ENCODE measurements at places on chromosomes 2 and 18.

- no peak for DNase-seq
Measured at GRCh38 chr2:10140841-10141610, 18.5 kb downstream of the RRM2 start.

DNA sequence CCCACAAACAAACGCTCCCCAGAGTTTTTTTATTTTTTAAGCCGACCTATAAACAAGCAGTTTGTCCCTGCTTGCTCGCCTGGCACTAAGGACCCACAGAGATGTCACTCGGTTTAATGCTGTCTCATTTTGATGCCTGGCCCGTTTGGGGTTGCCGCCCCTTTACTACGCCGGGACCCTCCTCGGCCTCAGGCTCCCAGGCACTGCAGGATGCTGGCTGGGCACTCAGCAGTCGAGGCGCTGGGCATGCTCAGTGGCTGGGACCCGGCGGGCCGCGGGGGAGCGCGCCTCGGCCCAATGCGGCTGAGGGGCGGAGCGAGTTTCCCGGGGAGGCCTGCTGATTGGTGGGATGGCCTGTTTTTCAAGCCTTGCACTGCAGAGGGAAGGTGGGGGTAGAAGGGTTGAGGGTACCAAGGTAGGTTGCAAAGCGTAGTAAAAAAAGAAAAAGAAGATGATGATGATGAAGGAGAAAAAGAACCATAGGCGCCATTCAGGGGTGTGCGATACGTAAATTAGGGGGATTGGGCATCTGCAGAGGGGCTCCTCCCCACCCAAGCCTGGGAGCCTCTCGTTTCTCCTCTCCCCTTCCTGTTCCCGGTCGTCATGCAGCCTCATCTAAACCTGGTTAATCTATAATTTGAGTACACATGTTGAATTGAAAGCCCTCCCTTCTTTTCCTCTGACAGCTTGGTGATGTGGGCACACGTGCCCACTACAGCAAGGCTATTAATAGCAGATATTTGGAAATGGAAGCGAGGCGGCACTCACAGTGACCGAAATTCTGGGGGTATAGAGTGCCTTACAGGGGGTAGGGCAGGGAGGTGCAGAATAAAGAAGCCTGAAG lies 1.5 kb upstream of the IRS1 start:
- DNase-seq: peak; percentile 80

GRCh38 chr18:58943896-58944295 lies 79.2 kb downstream of the ZNF532 start:
- no peak for DNase-seq

DNA sequence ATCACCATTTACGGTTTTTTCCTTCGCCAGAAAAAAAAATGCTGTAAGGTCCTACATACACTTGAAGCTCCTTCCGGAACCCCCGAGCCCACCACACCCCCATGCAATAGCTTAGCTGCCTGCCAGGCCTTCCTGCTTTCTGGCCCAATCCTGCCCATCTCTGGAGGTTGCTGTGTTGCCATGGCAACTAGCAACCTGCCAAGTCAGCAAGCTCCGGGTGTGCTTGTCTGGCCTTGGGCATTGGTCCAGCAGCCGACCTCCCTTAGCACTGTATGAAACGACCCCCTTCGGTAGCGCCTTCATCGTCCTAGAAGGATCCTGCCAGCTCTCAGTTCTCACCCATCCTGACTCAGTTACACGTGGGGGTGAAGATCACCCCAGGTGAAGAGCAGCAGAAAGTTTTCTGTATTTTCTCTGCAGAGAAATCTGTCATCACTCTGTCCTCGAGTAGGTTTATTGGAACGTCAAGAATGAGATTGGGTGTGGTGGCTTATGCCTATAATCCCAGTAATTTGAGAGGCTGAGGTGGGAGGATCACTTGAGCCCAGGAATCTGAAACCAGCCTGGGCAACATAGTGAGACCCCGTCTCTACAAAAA lies 47.4 kb upstream of the MTCL1 start:
- no peak for DNase-seq

- no peak for DNase-seq
Measured at GRCh38 chr2:24875272-24875671, 44.8 kb downstream of the ADCY3 start.

DNA sequence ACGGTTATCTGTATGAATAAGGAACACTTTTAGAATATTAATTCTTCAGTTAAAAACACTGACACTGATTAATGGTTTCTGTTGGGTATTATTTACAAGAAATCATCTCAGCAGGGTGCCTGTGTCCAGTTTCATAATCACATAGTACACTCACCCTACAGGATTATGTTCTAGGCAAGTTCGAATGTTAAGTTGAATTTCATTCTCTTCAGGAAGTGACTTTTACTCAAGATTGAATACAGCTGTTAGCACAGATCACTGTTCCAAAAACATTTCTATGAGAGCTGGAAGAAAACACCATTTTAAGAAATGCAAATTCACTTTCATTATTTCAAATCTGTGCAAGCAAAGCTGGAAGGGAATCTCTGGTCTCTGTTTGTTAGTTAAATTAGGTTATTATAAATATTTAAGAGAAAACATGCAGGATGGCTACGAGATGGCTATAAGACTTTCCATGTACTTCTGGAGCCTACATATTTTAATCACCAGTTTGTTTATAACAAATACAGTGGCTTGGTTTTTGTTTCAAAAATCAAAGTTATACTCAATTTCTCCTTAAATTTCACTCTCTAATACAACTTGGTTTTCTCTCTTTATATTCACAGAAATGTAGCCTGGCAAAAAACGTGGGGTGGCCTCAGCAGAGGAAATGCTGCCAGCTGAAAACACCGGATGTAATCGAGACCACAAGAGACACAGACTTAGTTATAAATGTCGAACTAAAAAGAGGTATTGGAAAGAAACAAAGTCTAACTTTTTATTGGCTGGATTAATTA lies 65.8 kb downstream of the RBMS1 start:
- DNase-seq: no peak

DNA sequence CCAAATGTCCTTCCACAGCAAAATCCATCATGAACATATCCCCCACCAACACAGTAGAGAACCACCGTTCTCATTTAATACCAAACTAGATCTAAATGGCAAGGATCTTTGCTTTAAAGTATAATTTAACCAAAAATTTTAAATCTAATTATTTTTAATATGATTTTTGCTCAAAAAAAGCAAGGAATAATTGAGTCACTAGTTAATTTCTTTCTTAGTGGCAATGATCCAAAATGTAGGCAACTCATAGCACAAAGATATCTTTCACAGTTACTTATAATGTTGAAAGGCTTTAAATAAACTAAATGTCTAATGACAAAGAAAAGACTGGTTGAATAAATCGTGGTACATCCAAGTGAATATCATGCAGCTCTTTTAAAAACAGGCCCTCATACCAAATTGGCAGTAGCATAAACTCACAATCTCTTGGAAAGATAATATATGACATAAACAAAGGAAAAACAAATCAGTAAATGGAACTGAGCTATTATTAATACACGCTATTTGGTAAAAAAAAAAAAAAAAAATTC lies 20.3 kb downstream of the PTPN2 start:
- no peak for DNase-seq

GRCh38 chr18:59950215-59950944 lies 50.6 kb downstream of the PMAIP1 start:
- DNase-seq: no peak

GRCh38 chr2:3595985-3596384 lies 1.1 kb downstream of the COLEC11 start:
- DNase-seq: peak; percentile 50

- no peak for DNase-seq
Measured at GRCh38 chr18:15165048-15165447, 417.1 kb downstream of the ANKRD30B start.

DNA sequence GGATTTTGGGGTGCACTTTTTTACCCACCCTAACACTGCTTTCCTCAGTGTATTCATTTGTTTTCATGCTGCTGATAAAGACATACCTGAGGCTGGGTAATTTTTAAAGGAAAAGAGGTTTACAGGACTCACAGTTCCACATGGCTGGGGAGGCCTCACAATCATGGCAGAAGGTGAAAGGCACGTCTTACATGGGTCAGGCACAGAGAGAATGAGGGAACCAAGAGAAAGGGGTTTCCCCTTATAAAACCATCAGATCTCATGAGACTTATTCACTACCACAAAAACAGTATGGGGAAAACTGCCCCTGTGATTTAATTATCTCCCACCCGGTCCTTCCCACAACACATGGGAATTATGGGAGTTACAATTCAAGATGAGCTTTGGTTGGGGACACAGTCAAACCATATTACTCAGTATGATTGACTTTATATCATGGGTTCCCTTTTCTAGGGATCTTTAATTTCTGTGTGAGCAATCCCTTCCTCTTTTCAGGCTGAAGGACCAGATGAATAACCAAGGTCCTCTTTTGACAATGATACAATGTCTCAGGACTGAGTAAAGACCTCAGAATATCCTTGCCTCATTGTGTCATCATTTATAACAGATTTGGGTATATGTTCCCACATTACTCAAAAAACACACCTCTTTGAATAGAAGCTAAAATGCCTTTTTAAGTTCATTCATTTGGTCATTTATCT lies 100.1 kb upstream of the TRIB2 start:
- DNase-seq: no peak

All from T-helper 2 cell (primary cell).